ENCODE measurements at places on chromosomes 13 and 19.

- no peak for DNase-seq
These were observed 27.5 kb downstream of the RASA3 start for GRCh38 chr13:114104655-114105520.

DNA sequence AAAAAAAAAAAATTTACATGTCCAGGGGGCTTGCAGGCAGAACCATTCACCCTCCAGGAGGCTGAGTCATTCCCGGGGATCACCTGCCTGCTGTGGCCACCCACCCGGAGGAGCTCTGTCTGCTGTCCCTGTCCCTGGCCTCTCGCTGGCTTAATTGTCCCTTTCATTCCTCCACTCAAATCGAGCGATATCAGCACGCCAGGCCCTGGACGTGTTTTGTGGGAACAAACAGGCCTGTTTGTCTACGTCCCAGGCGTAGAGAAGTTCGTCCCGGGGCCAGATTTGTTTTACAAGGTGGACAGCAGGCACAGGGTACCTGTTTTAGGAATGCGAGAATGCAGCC lies 21.2 kb downstream of the SULT2B1 start:
- DNase-seq = no peak

DNA sequence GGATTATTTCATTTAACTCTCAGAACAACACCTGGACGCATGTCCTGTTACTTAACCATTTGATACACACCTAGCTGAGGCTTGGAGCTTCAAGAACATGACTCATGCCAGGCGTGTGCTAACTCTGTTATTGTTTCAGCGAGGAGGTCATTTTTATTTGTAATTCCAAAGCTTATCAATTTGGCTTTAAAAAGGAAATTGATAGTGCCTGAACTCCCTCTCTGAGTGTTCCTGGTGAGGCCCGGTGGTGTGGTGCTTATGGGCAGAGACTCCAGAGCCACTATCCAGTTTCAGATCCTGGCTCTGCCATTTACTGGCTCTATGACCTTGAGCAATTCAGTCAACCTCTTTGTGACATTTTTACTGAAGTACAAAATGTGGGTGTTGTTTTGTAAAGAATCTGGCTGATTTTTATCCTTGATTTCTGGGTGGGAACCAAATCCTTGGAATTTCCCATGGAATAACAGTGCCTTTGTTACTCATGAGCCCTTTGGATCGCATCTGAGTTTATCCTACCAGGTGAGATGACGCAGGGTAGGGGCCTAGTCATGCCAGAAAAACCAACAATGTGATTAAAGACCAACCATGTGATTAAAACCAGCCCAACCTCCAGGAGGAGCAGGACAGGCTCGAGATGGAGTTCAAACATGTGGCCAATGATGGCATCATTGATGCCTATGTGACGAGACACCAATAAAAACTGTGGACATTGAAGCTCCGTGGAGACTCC lies 198.8 kb downstream of the MYO16 start:
- no peak for DNase-seq

GRCh38 chr13:78826312-78826711 lies 167.4 kb upstream of the OBI1 start:
- no peak for DNase-seq

GRCh38 chr19:52786078-52786463 lies 520 bp downstream of the ZNF600 start:
- no peak for DNase-seq

DNA sequence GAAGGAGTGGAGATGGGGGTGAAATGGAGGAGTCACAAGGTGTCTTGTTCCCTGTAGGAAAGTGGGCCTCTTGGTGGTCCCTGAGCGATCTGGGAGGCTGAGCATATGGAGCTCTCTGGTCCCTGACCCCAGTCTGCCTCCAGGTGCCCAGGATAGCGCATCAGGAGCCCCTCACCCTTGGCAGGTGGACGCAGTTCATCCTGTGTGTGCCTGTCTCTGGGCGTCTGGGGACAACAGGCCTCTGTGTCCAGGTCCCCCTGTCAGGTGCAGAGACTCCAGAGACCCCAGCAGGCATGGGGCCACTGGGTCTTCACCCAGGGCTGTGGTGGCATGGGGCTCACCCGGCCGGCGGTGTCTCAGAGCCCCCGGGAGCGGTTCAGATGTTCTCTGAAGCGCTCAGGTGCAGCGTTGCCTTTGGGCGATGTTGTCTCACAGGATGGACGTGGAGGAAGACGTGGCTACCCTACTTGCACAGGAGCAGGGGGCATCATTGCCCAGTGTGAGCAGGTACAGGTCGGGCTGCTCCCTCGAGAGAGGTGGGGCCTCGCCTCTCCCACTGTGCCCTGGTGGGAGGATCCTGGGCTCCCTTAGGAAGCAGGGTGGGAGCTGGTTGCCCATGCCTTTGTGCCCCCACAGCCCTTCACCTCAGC lies 58.1 kb upstream of the TPM4 start:
- DNase-seq = no peak

DNA sequence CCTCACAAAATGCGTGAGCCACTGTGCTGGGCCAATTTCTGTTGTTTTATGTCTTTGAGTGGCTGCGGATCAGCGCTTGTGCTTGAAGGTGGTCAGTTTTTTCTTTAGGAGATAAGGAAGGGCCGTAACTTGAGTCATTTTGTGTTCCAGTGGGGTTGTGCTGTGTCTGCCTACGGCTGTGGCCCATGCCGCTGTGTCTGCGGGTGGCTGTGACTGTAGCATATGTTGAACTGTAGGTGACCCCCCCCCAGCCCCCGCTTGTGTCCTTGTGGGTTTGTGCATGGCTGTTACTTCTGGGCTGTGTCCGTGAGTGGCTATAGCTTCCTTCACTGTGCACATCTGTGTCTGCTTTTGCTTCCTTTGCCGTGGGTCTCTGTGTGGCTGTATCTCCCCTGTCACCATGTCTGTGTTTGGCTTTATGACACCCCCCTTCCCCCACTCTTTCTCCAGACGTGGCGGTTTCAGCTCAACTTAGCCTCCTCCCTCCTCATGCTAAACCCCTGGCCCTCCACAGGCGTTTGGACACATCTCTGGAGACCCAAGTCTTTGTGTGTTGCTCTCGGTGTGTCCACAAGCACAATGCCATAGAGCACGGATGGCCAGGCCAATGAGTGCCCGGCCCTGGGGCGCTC lies 675 bp downstream of the PPP1R14A start:
- no peak for DNase-seq

GRCh38 chr13:110714797-110715394 lies 1.4 kb downstream of the ING1 start:
- peak; percentile 68 for DNase-seq

GRCh38 chr19:46209051-46209450 lies 20.5 kb upstream of the IGFL1 start:
- no peak for DNase-seq

GRCh38 chr13:47549219-47549752 lies 451.8 kb downstream of the SUCLA2 start:
- DNase-seq = no peak

DNA sequence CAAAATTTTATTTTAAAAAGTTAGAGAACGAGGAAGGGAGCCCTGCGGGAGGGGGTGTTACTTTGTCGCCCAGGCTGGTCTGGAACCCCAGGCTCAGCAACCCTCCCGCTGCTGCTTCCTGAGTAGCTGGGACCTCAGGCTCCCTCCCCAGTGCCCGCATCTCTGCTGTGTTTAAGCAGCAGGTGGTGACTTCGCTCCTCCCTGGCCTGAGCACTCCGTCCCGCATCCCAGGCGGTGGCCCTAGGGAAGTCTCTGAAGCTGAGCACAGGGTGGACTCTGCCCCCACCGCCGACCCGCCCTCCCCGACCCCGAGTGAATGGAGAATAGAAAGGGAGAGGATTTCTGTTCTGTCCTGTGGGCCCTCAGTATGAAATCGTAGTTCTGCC lies 30.5 kb downstream of the ZNF701 start:
- DNase-seq = peak; percentile 28

GRCh38 chr19:30669329-30670010 lies 297.3 kb downstream of the ZNF536 start:
- DNase-seq = peak; percentile 57

DNA sequence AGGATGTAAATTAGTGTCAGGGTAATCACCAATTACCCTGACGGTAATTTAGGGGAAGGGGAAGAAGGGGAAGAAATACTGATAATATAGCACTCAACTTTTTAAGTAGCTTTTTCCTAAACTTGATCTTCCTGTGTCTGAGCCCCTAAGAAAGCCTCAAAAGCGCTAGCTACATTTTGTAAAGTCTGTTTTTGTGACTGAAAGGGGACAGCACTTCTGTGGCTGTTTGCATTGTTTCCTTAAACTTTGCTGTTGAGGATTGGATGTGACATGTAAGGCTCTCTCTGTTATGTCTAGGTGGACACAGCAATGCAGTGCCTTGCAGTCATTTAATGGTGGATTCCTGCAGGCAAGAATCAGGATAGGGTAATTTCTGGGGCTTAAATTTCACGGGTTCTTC lies 42.8 kb downstream of the SPATA13 start:
- no peak for DNase-seq

GRCh38 chr13:42409551-42409950 lies 137.6 kb downstream of the AKAP11 start:
- no peak for DNase-seq

DNA sequence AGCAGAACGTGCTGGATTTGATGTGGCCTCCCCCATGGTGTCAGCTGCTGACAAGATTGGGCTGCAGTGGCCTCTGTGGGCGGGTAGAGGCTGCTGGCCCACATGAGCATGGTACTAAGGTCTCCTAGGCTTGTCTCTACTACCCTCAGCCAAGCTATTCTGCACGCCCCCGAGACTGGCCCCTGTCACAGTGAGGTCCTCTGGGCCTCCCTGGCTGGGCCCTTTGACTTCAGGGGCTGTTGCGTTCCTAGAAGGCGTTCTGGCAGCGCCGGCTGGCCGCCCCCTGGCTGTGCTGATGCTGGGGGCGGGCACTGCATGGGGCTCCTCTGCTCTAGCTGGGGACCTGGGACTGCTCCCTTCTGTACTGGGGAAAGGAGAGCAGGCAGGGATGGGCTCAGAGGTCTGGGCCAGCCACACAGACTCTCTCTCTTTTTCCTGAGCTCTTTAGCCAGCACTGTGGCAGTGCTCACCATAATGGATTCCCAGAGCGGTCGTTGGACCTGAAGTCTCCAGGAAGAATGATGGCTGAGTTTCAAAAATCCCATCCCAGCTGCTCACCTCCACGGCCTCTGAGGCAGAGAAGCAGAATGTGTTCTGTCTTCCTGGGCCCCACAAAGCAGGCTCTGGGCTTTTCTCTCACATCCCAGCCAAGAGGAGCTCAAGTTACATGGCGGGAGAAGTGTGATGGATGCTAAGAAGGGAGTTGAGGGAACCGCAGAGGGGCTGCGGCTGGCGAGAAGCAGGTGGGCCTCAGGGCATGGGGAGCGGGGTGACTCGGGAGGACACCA lies 32.3 kb downstream of the TSSK6 start:
- peak; percentile 49 for DNase-seq

DNA sequence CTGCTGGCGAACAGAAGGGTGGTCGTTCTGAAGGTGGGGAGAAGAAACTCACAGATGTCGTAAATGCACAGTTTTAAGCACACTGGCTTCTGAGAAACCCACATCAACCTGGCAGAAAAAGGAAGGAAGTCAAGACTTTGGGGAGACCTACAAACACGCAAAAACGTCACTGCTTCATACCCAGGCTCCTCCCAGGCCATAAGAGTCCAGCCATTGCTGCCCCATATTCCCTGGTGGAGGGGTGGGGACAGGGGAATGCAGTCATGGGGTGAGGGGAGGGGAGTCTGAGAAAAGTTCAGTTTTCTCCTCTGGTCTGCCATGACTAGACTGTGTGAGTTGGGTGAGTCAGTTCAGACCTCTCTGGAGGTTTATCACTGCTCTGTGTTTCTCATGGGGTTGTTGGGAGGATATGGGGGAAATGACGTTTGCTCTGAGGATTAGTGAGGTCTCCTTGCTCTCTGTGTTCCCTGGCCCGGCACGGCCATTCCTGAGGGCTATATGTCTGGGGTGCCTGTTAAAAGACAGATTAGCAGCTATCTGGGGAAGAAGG lies 139.0 kb downstream of the FLT1 start:
- DNase-seq = no peak

- DNase-seq = no peak
These were observed 15.6 kb upstream of the RNASEH2B start for GRCh38 chr13:50894012-50894411.

DNA sequence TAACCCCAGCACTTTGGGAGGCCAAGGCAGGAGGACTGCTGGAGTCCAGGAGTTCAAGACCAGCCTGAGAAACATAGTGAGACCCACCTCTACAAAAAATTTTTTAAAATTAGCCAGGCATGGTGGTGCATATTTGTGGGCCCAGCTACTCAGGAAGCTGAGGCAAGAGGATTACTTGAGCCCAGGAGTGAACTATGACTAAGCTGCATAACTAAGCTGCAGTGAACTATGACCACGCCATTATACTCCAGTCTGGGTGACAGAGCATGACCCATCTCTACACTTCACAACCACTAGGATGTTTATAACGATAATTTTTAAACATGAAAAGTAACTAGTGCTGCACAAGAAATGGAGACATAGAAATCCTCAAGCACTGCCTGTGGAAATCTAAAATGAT lies 352.7 kb upstream of the SGCG start:
- no peak for DNase-seq

GRCh38 chr13:35283856-35284255 lies 192.6 kb downstream of the MAB21L1 start:
- DNase-seq = no peak

GRCh38 chr13:50587115-50587514 lies 256.4 kb downstream of the DLEU7 start:
- no peak for DNase-seq

DNA sequence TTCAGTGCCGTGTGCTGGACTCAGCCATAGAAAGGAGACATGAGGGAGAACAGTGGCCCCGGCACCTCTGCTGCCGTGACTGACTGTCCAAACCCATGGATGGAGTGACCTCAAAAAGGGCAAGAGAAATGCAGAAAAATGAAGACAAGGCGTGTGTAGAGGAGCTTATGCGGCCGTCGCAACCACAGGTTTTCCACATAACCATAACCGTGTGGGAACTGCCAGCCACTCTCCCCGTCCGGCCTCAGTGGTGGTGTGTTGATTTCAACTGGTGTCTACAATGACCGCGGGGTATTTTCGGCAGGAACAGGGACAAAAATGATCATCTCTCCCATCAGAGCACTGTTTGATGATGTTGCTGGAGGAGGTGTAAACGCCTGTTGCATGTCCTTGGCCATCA lies 42.9 kb upstream of the F7 start:
- DNase-seq = no peak

DNA sequence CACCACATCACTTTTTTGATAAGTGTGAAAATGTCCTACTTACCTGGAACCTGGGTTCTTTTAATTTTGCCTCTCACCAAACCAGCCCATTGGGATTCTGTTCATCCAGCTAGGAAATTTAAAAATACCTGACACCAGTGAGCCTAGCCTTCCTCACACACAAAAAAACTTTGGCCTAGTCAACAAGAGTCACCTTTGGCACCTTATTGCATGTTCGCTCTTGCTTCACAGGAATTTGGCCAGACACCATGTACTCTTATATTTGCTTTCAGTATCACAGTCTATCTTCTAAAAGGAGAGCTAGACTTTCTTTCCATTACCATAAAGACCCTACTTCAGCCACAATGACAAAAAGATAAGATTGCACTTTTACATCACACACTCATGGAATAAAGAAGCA lies 65.8 kb downstream of the ZNF257 start:
- no peak for DNase-seq

DNA sequence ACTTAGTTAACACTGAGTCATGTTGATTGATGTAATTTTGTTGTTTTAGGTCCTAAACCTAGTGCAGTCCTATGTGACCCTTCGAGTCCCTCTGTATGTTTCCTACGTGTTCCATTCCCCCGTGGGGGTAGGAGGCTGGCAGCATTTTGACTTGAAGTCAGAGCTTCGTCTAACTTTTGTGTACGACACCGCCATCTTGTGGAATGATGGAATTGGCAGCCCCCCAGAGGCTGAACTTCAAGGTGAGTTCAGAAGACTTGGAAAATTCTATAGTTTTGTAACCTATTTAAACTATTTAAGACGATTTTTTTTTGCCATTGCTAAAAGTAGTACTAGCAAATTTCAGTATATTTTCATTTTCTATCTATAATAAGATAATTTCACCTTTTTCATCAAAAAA lies 117.9 kb downstream of the STOML3 start:
- DNase-seq = peak; percentile 56
